ENCODE measurements at places on chromosomes 7 and 10.

GRCh38 chr7:19919261-19920095 is 146.1 kb upstream of the TMEM196 start:
- no peak for DNase-seq

- DNase-seq = no peak
These were observed 3.1 kb downstream of the HPS6 start for GRCh38 chr10:102068216-102068615.

- DNase-seq = no peak
These were observed 40.8 kb upstream of the CTBP2 start for GRCh38 chr10:125201108-125201524.

DNA sequence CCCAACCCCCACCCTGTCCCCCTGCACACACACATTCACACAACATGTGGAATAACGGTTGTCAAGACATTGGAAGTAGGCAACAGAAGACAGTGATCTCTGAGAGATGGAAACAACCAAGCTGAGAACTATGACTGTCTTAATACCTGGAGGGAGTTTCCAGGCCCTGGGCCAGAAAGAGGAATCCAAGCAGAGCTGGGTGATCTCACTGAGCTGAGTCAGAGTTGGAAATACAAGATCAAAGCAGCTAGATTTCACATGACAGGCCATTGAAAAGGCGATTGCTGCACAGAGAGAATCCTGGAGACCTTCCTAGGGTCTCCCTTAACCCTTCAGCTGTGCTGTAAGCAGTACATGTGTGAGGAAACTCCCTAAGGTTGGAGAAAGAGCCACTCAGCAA is 165.8 kb upstream of the PRSS1 start:
- no peak for DNase-seq

- DNase-seq = no peak
These were observed 65.6 kb upstream of the SEC61G start for GRCh38 chr7:54824655-54825054.

DNA sequence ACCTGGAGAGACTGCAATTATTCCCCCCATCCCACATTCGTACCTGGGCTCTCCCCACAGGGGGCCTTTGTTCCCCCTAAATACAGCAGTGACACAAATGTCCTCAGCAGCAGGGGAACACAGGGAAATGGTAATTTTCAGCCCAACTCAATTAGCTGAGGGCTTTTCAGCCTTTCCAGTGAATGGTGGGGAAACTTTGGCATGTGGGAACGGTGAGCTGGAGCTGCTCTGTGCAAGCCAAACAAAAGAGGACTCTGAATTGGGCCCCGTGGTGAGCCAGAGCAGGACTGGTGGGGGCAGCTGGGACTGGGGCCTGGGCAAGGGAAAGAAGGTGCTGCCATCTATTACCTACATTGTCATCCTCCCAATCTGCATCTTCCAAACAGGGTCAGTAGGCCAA is 51.0 kb downstream of the FBXW4 start:
- DNase-seq = no peak

DNA sequence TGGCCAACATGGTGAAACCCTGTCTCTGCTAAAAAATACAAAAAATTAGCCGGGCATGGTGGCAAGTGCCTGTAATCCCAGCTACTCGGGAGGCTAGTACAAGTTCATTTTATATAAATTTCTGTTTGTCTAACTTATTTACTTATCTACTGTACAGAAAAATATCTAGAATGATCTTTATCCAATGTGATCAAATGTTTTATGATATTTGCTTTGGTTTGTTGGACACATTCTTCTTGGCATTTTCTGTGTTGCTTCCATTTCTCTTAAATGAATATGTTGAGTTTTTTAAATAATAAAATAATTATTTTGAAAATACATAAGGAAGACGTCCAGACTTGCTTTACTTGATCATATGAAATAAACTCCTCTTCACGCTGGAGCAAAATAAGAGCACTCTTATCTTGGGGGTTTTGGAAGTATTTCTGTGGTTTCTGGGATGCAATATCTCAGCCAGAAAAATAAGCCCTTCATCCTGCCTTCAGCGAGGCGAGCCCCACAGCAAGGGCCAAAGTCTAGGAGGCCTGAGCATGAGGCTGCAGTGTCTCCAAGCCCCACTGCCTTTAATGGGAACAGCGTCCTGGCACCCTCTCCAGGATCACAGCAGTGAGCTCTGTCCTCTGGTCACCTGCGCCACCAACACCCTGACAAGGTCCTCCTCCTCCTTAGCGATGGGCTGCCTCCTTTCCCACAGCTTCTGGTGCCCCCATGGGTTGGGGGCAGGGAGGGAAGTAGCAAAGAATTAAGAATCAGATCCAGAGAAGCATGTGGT is 480.2 kb downstream of the KCNMA1 start:
- DNase-seq = no peak

GRCh38 chr10:62904281-62904875 is 88.2 kb upstream of the EGR2 start:
- no peak for DNase-seq

Measured in NCI-H446 (cell line).